ENCODE measurements at places on chromosomes 6 and 20.

DNA sequence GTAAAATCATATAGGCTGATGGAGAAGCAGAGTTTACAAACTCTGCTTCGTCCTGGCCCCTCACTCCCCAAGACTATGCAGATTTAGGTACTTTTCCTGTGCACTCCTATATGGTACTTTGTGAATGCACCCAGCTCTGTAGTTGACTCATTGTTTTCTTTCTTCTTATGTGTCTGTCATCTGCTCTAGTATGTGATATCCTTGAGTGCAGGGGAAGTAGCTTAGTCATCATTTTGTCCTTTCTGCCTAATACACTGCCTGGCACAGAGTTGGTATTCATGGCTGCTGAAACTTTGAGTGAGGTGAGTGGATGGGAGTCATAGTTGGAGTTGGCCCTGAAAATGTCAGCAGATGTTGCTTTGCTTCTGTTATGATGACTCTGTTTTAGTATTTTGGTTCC, 222.6 kb downstream of the RNF144B start:
- DNase-seq = no peak

- DNase-seq = no peak
Observed at GRCh38 chr6:144148886-144149285, 1.4 kb upstream of the STX11 start.

- no peak for DNase-seq
Observed at GRCh38 chr6:14804785-14805210, 441.1 kb upstream of the JARID2 start.

DNA sequence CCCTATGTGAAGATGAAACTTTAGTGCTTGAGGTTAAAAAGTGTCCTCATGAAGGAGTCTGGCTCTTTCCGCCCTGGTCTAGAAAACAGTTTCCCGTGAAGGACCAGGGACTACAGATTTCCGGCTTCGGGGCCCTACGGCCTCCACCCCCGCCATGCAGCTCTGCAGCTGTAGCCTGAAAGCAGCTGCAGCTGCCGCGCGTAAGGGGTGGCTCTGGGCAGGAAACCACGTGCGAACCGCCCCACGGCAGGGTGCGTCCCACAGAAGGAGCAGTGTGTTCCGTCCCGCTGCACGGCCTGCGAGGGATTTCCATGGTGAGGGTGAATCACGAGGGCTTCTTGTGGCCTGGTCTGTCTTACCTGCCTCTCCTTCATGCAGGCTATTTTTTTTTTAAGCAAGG, 117.0 kb downstream of the ERMARD start:
- DNase-seq = no peak

DNA sequence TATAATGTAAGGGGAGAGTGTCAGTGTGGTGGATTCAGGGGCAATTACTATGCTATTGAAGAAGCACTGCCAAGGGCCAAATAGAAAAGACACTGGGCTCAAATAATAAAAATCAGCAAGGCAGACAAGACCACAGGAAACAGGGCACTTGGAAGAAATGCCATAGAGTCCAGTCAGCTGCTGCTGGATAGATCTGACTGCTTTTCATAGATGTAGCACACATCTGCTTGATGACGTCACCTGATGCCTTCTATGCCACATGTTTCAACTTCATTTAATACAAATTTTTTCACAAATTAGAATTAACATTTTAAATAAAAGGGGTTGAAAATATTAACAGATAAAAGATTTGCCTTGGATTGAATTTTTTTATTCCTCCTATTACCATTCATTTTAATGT, 23.9 kb upstream of the AHI1 start:
- no peak for DNase-seq

- DNase-seq = no peak
Observed at GRCh38 chr20:53582574-53583351, 10.9 kb downstream of the ZNF217 start.

DNA sequence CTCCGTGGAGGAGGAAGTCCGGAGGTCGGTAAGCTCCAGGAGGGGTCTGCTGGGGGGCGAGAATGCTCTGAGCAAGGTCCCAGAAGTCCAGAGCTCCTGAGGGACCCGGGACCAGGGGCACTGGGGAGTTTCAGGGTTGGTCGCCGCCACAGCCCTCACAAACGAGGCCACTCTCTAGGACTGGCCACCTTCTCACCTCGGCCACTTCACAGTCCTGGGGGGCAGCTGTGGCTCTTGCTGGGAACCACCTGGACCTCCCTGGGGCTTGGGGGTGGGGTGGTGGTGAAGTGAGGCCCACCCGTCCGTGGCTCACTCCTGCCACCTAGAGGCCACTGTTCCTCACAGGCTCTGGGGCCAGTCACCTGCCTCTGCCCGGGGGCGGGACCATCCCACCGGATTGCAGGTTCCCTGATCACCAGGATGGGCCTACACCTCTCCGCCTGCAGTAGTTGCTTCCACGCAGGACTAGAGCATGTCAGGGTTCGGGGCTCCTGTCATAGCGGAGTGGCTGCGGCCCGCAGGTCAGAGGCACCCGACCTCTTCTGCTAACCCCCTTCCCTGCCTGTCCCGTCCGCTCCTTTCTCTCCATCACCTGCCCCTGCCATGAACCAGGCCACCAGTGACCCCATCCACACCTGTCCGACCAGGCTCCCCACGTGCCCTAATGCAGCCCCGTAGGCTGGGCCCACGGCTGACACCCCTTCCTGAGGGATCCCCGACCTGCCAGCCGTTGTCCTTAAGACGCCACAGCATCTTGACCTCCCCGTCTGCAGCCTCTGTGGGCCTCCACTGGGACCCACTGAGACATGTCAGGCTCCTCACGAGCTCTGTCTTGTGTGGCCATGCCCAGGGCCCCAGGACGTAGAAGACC, 5.1 kb upstream of the TCEA2 start:
- no peak for DNase-seq

DNA sequence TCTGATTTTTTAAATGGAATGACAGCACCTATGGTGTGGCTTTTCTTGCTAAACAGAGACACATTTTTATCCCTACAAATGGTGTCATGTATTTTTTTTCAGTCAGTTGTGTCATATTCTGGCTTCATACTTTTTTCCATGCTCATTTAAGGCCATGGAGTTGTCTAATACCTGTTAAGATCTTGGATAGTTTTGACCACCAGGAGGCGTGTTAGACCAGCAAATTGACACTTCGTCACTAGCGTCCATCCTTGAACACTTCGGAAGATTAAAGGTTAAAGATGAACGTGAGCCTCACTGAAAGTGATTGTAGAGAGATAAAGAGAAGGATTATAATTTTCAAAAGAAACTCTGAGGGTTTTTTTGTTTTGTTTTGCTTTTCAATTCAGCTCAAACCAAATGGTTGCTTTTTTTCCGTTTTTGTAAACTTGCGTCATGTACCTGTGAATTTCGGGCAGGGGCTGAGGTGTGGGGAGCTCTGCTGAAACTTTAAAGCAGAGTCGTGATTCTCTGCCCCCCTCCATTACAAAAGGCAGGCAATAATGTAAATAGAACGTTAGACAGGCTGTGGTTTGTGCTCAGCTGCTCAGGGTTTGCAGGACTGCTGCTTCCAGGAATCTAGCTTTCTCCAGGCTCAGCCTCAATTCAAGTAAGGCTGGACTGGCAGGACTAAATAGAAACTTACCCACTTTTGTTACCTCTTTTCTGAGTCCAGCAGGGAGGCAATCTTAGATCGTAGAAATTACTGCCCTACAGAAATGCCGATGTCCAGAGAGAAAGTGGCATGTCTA, 245.1 kb downstream of the FOXA2 start:
- DNase-seq = peak; percentile 53

GRCh38 chr6:10837622-10837994, 731 bp downstream of the MAK start:
- DNase-seq = no peak

DNA sequence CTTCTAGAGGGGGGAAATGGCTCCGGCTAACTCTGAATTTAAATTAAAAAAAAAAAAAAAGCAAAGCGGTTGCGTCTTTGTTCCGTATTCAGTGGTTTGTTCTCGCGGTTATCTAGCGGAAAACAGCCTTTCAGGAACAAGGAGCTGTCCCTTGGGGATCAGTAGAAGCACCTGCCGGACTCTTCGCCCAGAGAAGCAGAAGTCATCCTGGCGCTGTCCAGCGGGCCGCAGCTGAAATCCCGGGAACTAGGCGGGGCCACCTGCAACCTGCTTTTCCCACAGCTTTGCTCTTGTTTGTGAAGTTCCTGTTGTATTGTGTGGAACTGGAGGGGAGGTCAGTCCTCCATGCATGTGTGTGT, 43.9 kb upstream of the GJE1 start:
- DNase-seq = no peak

DNA sequence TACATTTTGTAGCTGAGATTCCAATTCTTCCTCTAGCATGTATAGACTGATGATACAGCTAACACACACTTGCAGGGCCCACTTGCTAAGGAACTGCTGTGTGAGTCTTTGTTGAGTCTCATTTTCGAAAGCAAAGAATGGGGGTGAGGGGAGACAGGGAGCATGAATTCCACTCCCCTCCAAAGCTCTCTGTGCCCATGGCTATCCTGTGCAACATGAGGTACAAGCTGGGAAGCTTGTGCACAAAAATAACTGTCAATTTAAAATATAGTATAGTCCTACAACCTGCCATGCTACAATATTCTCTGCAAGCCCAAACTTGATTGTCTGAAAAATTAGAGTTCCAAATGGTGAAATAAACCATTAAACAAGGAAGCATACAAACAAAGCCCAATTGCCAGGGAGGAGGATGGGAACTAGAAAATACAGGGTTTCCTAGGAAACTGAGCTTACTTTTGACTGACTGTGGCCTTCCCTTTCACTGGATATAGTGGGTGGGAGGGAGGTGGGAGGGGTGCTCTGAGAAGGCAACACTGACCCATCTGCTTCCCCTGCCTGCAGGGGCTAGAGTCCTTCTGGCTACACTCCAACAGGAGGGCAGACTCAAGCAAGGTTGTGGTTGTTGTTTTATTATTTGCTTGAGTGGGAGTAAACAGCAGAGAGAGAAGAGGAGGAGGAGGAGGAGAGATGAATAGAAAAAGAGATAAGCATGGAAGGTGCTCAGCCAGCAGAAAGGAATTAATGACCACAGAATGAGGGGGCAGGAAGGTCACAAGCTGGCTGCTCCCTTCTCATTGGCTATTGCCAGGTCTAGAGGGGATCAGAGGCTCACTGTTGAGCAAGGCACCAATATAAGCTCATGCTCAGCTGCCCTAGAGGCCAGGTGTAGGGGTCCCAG, 84.6 kb downstream of the FYN start:
- no peak for DNase-seq

DNA sequence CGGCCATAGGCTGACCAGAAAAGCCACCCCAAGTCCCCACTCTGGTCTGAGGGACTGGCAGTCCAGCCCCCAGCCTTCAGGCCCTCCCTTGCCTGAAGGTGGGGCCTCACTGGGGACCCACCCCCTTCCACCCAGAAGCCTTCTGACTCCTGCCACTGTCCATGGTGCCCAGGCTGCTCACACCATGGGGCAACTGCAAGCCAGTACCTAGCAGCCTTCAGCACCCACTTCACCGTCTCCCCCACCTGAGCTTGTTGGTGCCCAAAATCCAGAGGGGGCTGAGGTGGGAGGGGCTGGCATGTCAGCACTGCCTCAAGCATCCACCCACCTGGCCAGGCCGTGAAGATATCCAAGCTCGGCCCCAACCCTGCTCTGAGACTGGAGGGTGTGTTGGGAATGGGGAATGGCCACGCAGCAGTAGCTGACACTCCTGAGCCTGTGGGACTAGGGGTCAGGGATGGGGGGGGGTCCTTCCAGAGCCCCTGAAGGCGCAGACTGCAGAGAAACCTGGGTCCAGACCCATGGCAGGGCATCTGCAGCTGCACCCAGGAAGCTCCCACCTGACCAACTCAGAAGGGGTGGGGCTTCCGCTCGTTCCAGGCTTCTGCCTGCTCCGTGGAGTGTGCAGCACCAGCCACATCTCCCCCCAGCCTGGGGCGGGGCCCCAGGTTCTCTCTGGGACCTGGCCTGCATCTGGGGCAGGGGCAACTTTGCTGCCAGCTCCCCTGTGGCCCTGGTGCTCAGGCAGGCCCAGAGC, 942.1 kb upstream of the EPHA7 start:
- DNase-seq = no peak

DNA sequence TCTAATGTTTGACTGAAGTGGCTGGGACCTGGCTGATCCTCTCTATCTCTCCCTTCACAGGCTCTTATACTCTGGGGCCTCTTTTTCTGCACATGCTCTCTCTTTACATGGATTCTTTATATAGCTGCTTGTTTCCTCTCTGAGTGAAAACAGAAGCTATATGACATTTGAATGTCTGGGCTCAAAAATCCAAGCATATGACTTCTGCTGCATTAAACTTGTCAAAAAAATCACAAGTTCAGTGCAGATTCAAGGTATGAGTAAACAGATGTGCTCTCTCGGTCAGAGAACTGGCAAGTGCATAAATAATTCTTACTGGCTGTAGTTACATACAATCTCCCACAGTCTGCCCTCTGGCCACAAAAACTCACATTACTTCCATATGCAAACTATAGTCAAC, 96.6 kb downstream of the LCA5 start:
- no peak for DNase-seq

GRCh38 chr6:147142684-147143245, 61.5 kb upstream of the STXBP5 start:
- DNase-seq = no peak

GRCh38 chr6:111076024-111076695, 11.1 kb upstream of the SLC16A10 start:
- DNase-seq = no peak
